EH (cell line): ENCODE measurements at places on chromosomes 2 and 18.

DNA sequence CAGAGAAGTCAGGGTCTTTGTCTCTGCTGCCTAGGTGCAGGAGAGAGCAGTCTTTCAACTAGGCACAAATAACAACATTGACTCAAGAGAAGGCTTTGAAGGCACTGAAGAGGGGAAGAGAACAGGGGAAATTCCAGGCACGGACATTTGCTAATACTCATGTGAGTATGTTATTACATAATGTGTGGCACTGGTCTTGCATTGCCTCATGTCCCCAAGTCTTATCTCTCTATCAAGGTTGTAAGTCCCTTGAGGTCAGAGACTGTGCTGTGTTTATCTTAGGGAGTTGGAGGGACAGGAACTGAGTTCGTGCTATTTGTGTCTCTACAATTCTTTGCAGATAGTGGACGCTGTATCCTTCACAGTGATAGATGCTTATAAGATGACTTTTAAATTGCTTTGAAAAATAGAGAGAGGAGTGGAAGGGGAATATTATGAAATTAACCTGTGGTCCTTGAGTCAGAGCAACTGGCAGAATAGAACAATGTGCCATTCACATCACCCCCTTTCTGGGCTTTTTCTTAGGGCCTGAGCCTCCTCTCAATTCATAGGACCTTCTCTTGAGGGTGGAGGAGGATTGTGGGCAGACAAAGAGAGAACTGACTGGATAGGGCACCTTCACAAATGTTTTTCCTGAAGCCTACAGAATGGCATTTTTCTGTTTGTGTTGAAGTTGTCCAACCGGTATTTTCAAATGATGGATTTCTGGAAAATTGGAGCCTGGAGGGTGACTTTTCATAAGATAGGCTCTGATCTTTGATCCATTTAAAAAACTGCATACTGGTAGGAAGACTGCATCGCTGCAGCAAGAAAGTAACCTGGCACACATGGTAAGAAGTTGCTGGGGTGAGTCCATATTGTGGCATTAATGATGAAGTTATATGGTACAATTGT lies 96.6 kb upstream of the CXCR4 start:
- no peak for DNase-seq

DNA sequence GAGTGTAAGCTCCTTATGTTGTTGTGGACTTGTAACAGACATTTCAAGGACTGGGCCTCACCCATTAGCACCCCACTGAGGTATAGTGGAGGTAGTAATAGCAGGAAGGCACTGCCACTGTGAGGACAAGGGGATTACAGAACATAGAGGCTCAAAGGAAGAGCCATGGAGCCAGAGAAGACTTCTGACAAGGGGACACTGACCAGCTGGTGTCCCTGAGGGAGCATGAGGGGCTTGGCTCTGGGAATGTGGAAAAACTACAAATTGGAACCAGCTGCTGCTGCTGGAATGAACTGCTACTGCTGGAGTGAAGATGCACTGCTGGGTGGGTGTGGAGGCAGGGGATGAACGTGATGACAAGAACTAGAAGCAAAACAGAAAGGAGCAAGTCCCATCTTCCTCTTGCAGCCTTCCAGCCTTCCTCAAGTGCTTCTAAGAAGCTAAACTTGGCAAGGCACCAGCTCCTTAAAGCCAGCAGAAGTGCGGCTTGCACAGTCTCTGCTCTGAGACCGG lies 167.3 kb upstream of the NOSTRIN start:
- DNase-seq = peak; percentile 34

DNA sequence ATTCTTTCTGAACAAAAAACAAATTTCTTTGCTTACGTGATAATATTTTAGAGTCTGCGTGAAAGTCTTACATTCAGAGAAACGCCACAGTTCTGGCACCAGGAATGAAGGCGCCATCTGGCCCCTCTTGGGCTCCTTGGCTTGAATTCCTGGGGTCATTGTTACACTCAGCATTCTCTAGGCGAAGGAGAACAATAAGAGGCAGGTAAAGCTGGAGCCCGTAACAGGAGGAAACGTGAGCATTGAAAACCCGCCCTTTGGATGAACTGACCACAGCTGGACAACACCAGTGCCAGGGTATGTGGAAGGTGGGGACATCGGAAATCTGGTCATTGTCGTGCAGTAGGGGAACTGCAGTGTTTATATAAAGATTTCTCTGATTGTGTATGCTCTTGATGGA lies 144.8 kb downstream of the RNF152 start:
- no peak for DNase-seq

GRCh38 chr18:11587846-11588245 lies 21.6 kb upstream of the SLC35G4 start:
- DNase-seq = no peak

- DNase-seq = peak; percentile 70
Observed at GRCh38 chr18:3454365-3455089, 4.6 kb downstream of the TGIF1 start.

- DNase-seq = no peak
Observed at GRCh38 chr2:25310965-25311864, 30.5 kb downstream of the DNMT3A start.

DNA sequence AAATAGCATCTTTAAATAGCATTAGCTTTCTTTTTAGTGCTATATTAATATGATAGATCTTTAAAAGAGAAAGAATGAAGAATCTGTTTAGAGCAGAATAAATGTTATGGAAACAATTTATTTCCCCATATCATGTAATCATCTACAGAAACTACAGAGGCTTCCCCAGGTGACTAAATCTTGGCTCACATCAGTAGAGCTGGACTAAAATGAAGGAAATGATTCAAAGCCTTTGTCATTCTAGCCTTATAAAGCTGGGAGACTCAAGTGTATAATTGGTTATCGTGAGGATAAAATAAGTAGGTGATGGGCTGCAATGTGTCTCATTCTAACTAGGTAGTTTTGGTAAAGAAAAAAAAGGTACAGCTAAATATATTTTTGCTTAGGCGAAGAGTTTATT lies 83.2 kb upstream of the UNC80 start:
- DNase-seq = no peak

DNA sequence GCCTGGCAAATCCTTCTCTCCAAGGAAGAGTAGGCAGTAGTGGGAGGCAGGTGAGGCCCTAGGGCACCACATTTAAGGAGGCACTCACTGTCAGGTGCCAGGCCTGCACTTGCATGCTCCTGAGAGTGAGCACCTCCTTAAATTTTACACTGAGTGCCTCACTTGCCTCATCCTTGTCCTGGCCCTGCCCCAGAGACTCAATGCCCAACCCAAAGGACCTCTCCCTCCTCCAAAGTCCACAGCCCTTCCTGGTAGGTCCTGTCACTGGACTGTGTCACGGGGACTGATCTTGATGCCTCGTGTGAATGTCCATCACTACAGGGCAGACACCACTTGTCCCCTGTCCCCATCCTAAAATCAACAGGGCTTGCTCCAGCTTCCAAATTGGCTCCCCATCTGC lies 235.6 kb downstream of the ZBTB7C start:
- DNase-seq = no peak

GRCh38 chr2:157691131-157691530 lies 62.5 kb upstream of the ACVR1C start:
- no peak for DNase-seq

GRCh38 chr2:181371782-181372645 lies 85.2 kb upstream of the ITGA4 start:
- DNase-seq = peak; percentile 94

DNA sequence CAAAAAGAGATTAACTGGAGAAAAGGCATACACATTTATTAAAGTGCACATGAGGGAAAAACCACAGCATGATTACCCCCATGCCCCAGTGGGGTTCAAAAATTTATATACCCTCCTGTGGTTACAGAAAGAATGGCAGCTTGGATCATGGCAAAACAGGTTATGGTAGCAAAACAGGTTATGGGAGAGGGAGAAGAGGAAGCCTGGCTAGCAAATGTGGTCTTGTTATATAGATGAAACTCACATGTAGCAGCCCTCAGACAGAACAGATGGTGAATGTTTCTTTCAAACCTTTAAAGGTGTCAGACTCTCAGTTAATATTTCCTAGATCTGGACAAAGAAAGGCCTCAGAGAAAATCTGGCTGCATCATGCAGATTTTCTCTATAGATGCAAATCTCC lies 178.2 kb upstream of the ZC3H15 start:
- DNase-seq = no peak

GRCh38 chr2:109527079-109527478 lies 86.7 kb downstream of the SEPTIN10 start:
- no peak for DNase-seq

DNA sequence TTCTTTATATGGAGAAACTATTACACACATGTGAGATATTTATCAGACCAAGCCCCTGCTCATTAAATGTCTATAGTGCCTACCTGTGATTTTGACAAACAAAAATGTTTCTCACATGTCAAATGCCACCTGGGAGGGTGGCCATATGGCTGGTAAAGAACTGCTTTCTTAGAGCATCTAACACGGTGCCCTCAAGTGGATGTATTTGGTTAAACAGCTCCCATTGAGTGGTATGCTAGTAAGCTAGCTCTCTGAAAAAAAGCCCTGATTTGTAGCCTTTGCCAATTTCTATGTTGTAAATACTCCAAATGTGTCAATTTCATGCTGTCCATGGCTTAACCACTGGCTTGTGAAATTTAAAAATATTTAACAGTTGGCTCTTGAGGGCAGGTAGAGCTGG lies 94.6 kb downstream of the PMAIP1 start:
- peak; percentile 29 for DNase-seq
